ENCODE measurements at places on chromosomes 1 and 21. TPM values are rescaled to one million over a fixed set of nuclear protein-coding genes. Genes with fewer than 3 reads are reported as not detected.

TPTE gene
- 0.43 TPM for total RNA-seq

MEGF6 gene
- total RNA-seq: 2.2 TPM

GRCh38 chr1:228937851-228938536 is 202.7 kb downstream of the RHOU start:
- peak; percentile 56 for DNase-seq

DNA sequence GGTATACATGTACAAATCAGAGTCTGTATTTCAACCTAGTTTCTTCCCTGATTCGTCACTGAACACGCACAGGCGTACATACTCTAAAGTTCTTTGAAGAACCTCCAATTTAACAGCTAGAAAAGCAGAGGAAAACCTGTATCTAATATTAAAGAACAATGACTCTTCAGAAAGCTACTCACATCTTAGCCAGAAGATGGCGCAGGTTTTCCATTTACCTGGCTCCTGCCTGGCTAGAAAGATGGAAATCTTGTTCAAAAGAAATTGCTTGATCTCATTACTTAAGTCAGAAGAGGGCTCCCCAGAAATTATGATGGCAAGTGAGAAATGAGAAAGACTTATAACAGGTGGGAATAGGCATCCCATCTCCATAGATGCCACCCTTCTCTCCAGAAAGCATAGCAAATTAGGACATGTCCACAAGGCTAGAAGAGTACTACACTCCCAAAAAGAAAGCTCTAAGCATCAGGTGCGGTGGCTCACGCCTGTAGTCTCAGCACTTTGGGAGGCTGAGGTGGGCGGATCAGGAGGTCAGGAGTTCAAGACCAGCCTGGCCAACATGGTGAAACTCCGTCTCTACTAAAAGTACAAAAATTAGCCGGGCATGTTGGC is 19.0 kb upstream of the L1TD1 start:
- DNase-seq: peak; percentile 51

TTC4 gene
- 19.3 TPM for total RNA-seq

ACKR1 gene
- not detected for total RNA-seq

FABP3 gene
- 54.8 TPM for total RNA-seq

Measured in fibroblast of villous mesenchyme (primary cell).